ENCODE measurements at places on chromosomes 13 and 19.

DNA sequence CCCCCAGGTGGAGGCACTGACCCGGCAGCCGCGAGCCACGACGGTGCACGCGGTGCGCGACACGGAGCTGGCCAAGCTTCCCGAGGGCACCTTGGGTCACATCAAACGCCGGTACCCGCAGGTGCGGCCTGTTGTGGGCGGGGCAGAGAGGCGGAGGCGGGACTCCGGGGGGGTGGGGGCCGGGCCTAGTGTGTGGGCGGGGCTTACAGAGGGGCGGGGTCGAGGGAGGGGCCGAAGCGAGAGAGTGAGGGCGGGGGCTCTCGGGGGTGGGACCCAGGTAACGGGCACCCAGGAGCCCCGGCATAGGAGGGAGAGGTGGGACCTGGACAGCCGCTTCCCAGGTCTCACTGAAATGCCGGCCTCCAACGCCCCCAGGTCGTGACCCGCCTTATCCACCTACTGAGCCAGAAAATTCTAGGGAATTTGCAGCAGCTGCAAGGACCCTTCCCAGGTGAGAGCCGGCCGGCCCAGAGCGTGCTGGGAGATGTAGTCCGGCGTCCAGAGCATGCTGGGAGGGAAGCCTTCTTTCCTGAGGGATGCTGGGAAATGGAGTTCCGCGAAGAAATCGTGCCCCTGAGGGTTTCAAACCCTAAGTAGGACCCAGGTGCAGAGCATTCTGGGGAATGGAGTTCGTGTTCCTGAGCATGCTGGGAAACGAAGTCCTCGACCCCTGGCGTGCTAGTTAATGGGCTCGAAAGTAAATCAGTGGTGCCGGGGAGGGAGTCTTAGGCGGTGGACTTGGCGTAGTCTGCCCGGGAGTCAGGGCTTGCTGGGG, 15.7 kb downstream of the PNPLA6 start:
- DNase-seq = peak; percentile 63

DNA sequence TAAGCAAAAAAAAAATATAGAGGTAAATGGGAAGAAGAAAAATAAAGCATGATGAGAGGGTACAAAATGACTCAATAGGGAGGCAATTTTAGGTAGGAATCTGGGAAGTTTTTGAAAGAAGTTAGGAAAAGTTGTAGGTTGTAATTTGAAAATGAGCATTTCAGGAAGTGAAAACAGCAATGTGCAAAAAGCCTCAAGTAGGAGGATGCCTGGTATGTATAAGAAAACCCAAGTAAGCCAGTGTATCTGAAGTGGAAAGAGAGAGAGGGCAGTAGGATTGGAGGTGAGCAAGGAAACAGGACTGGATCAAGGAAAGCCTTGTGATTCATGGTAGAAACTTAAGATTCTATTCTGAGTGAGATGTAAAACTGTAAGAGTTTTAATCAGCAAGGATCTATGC, 121.6 kb upstream of the SPRY2 start:
- no peak for DNase-seq

DNA sequence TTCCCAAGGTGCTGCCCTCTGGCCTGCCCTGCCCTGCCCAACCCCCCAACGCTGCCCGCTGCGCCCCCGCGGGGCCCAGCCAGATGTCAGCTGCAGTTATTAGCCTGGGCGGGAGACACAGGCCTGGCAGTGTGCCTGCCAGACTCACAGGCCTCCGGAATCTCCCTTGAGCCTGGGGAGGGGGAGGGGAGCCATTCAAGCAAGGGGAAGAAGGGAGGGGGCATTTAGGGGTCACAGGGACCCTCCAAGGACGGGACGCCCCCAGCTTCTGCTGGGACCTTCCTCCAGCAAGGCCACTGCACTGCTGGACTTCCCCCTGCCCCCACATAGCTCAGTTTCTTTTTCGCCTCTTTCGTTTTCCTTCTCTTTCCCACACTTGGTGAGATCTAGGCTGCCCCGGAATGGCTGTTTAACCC, 2.6 kb upstream of the JUNB start:
- peak; percentile 46 for DNase-seq

- no peak for DNase-seq
Observed at GRCh38 chr13:34241332-34241731, 423.4 kb downstream of the RFC3 start.

- DNase-seq = no peak
Observed at GRCh38 chr13:89401264-89401675, 1730.1 kb downstream of the SLITRK5 start.

DNA sequence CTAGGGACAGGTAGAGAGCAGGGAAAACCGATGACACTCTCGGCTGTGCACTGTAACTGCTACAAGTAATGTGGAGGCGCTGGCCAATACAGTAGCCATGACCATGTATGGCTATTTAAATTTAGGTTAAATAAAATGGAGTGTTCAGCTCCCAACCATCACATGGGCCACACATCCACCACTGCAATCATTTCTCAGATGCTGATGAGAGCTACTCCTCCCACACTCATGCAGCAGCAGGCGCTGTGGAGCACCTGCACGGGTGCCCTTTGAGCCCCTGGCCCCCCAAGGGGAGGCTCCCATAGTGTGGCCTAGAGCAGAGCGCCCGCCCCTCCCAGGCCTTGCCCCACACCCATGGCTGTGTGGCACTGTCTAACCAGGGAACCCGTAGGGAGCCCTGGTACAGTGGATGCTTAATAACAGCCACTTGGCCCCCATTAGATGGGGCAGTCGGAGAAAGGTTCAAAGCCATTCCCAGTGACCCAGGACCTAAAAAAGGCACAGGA, 6.0 kb downstream of the ACP4 start:
- no peak for DNase-seq

DNA sequence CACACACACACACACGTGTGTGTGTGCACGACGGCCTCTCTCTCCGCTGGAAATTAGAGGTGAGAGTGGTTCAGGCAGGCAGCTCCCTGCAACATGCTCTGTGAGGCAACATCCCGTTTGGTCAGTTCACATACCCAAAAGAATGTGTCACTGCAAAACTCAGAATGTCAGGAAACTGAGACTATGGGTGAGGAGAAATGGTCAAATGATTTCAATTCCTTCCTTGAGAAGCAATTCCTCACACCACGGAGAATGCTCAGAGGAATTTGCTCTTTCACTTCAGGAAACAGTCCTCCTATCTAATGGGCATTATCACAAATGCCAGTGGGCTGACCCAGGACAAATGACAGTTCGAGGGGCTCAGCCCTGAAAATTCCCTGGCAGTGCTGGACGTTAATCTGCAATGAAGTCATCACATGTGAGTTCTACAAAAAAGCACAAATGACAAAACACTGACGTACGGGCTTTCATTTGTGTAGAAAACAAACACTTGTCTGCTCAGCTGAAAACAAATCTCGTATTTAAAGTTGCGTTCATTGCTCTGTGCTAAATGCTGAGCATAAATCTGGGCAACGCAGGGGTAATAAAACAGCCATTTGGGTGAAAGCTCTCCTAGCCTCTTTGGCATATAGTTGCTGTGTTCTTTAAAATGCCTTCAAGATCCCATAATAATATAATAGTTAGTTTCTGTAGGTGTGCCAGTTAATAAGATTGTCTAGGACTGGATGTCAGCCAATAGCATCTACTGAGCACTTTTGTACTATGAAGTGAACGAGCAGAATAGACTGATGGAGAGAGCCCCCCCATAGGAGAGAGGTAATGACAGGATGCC, 18.6 kb upstream of the LATS2 start:
- DNase-seq = no peak

GRCh38 chr19:2259336-2259735, 3.1 kb upstream of the JSRP1 start:
- DNase-seq = no peak

GRCh38 chr19:2488942-2489731, 13.2 kb downstream of the GADD45B start:
- DNase-seq = no peak

DNA sequence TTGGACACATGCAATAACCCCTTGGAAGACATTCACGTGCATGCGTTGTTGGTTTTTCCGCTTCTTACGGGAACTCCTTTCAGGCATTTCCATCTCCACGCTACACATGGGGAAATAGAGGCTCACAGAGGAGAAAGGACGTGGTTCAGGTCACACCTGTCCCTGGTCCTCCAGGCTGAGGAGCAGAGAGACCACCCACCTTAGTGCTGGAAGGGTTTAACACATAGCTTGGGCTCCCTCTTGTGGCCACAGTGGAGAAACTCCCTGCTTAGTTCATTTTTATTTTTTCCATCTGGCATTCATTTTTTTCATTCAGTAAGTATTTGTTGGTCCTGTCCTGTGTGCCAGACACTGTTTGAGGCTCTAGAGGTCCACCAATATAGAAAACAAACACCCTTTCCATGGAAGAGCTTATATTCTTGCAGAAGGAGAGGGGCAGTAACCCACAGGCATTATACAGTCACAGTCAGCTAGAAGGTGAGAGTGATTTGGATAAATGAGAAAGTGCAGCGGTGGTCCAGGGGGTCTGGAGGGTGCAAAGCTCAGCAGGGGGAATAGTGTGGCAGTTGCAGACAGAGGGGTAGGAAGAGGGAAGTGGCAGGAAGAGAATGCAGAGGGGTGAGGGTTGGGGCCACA, 24.2 kb upstream of the TTYH1 start:
- DNase-seq = no peak

GRCh38 chr19:10773969-10774368, 56.1 kb downstream of the DNM2 start:
- DNase-seq = no peak

- no peak for DNase-seq
Observed at GRCh38 chr13:99370481-99371275, 63.5 kb upstream of the GPR183 start.

DNA sequence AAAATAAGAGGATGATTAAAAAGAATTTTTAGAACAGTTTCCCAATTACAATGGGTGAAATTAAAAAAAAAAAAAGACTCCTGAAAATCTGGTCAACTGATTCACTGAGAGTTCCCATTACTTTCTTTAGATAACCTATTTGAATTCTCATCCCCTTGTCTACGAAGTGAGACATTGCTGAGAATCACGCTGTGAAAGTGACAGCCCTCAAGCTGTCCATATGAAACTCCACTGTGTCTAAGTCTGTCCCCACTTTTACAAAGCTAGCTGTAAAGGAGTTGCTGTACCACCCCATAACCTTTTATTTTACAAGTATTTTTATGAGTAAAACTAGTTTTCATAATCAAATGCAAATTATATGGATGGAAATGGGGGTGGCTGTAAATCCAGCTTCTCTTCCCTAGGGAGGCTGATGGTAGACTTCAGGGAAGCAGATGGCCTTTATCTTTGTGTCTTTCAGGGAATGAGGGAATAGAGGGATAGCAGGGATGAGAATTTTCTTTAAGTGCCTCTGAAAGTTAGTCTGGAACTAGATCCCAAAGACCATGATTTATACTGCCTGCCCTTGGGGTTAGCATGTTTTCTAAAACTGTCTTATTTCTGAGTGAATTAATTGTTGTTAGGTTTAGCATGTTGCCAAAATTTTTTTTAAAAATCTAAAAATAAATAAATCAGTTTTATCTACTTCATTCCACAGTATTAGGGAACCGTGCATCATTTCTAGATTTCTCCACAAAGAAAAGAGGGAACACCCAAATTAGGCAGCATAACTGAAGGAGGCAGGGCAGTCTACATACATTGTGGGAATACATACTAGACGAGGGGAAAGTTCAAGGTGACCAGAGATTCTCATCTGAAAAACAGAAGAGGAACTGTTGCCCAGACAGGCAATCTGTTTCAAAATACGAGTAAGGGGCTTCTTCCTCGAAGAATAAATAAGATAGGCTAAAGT, 1219.1 kb downstream of the UQCRFS1 start:
- DNase-seq = no peak

- no peak for DNase-seq
Observed at GRCh38 chr13:40488869-40489391, 177.5 kb downstream of the FOXO1 start.
